ENCODE measurements at places on chromosomes 2 and 18.

GRCh38 chr2:108355906-108356734, 21.6 kb upstream of the SULT1C4 start:
- no peak for DNase-seq

GRCh38 chr2:19865151-19865550, 36.6 kb downstream of the TTC32 start:
- no peak for DNase-seq

DNA sequence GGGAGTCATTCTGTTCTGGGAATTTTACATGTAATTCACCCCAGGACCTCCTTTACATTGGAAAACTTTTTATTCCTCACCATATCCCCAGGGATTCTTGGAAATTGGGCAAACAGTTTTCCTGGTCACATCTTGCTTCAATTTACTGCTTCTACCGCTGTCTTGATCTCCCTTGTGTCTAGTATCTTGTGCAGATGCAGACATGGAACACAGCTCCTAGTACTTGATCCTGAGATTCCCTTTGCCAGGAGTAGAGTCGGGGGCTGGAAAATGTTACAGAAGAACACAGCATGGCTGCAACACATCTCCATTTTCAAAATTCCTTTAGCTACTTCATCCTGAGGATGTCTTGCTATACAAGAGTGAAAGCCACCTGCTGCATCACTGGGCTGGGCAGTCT, 472.8 kb downstream of the PLCL1 start:
- no peak for DNase-seq

GRCh38 chr18:70973626-70974025, 684.8 kb downstream of the SOCS6 start:
- DNase-seq: no peak

- DNase-seq: no peak
These were observed 5.1 kb upstream of the SMAD7 start for GRCh38 chr18:48955830-48956261.

GRCh38 chr2:70697603-70698383, 70.2 kb downstream of the ADD2 start:
- DNase-seq: no peak

GRCh38 chr2:229679393-229680125, 34.8 kb downstream of the DNER start:
- no peak for DNase-seq
